Body of pancreas (tissue), 4 donors: ENCODE measurements at places on chromosomes 16 and 17.
A peak's percentile ranks its signal among the peaks of the same experiment; 100 is the strongest.

DNA sequence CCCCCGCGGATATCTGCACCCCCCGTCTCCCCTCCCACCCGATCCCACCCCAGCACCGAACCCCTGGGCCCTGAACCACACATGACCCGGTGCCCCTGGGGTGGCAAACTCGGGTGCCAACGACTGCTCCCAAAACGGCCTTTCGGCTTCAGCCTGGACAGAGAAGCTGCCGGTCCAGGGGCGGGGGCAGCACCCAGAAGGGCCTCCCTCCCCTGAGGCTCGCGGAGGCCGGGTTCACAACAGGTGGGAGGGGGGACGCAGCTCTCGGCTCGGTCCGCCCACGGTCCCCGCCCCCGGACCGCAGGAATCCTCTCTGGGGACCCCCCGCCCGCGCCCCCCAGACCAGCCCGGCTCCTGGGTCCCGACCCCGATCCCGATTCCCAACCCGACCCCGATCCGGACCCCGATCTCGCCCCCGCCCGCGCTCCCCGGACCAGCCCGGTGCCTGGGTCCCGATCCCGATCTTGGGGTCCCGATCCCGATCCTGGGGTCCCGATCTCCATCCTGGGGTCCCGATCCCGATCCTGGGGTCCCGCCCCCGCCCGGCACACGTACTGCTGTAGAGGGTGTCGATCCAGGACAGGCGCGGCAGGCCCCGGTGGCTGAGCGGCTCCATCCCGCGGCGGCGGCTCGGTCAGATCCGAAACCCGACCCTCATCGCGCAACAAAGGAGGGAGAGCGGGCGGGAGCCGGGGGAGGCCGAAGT lies 516 bp downstream of the ABR start:
- no peak overlapping the region for H3K27ac ChIP-seq
- H3K27me3 ChIP-seq, result peaks cover 18% of the 10 kb centered on the region
- peaks cover 27% of the 10 kb centered on the region for H3K4me1 ChIP-seq
- H3K36me3 ChIP-seq, result no peaks in the 10 kb centered on the region
- no peak for DNase-seq

- no peak overlapping the region for H3K27ac ChIP-seq
- H3K4me1 ChIP-seq, result peaks cover 4% of the 10 kb centered on the region
- no peak for DNase-seq
- H3K4me3 ChIP-seq, result no peak overlapping the region
- no peaks in the 10 kb centered on the region for H3K27me3 ChIP-seq
- H3K36me3 ChIP-seq, result no peaks in the 10 kb centered on the region
Measured at GRCh38 chr17:81054308-81054707, 19.4 kb downstream of the BAIAP2 start.

- no peak overlapping the region for H3K4me3 ChIP-seq
- H3K36me3 ChIP-seq, result no peaks in the 10 kb centered on the region
- peak overlapping the region; percentile 36 for H3K27ac ChIP-seq
- H3K27me3 ChIP-seq, result no peaks in the 10 kb centered on the region
Measured at GRCh38 chr17:3474212-3474611, 1.6 kb upstream of the ASPA start.

- no peak for DNase-seq
- no peaks in the 10 kb centered on the region for H3K27me3 ChIP-seq
- H3K4me3 ChIP-seq, result no peak overlapping the region
- peaks cover 6% of the 10 kb centered on the region for H3K4me1 ChIP-seq
Measured at GRCh38 chr17:80080081-80080480, 21.3 kb upstream of the GAA start.

GRCh38 chr16:61897657-61898056 lies 138.6 kb downstream of the CDH8 start:
- no peaks in the 10 kb centered on the region for H3K4me1 ChIP-seq
- H3K4me3 ChIP-seq, result no peak overlapping the region
- DNase-seq, result no peak

- no peak for DNase-seq
- H3K36me3 ChIP-seq, result no peaks in the 10 kb centered on the region
- no peak overlapping the region for H3K4me3 ChIP-seq
- H3K4me1 ChIP-seq, result peaks cover 5% of the 10 kb centered on the region
- H3K27ac ChIP-seq, result no peak overlapping the region
- no peaks in the 10 kb centered on the region for H3K27me3 ChIP-seq
Measured at GRCh38 chr17:10053782-10054540, 144.4 kb downstream of the GAS7 start.

DNA sequence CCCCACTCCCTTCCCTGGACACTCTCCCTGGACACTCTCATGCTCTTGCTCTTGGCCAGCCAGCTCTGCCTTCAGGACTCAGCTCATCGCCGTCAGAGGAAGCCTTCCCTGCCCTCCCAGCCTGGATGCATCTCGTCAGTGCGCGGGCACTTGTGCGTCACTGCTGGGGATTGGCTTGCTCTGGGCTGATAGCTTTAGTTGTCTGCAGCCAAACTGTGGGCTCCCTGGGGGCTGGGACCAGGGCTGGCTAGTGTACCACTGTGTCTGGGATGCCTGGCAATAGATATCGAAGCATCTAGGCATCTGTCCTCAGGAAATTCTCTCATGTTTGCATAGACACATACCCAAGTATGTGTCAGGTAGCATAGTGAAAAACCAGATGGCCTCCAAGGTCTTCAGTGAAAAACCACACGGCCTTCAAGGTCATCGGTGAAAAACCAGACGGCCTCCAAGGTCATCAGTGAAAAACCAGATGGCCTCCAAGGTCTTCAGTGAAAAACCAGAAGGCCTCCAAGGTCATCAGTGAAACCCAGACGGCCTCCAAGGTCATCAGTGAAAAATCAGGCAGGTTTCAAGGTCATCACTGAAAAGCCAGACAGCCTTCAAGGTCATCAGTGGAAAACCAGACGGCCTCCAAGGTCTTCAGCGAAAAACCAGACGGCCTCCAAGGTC lies 72.0 kb downstream of the CMIP start:
- no peak overlapping the region for H3K27ac ChIP-seq
- H3K4me3 ChIP-seq, result no peak overlapping the region
- peaks cover 17% of the 10 kb centered on the region for H3K4me1 ChIP-seq
- no peak for DNase-seq

- no peak for DNase-seq
- H3K36me3 ChIP-seq, result no peaks in the 10 kb centered on the region
- no peaks in the 10 kb centered on the region for H3K27me3 ChIP-seq
- H3K4me3 ChIP-seq, result no peak overlapping the region
- H3K27ac ChIP-seq, result no peak overlapping the region
Measured at GRCh38 chr17:21282231-21282630, 2.3 kb upstream of the MAP2K3 start.

- no peak overlapping the region for H3K27ac ChIP-seq
- peaks cover 11% of the 10 kb centered on the region for H3K36me3 ChIP-seq
- no peaks in the 10 kb centered on the region for H3K27me3 ChIP-seq
- H3K4me1 ChIP-seq, result peaks cover 8% of the 10 kb centered on the region
Measured at GRCh38 chr16:67723911-67724305, 4.8 kb upstream of the GFOD2 start.

- no peak overlapping the region for H3K4me3 ChIP-seq
- H3K27me3 ChIP-seq, result no peaks in the 10 kb centered on the region
- H3K27ac ChIP-seq, result no peak overlapping the region
- H3K36me3 ChIP-seq, result no peaks in the 10 kb centered on the region
- H3K4me1 ChIP-seq, result peaks cover 23% of the 10 kb centered on the region
Measured at GRCh38 chr17:39194985-39195524, 2.4 kb downstream of the CACNB1 start.

- no peak for DNase-seq
- peaks cover 5% of the 10 kb centered on the region for H3K36me3 ChIP-seq
- no peak overlapping the region for H3K27ac ChIP-seq
- H3K27me3 ChIP-seq, result no peaks in the 10 kb centered on the region
- H3K4me3 ChIP-seq, result no peak overlapping the region
Measured at GRCh38 chr17:50487213-50488096, 8.8 kb downstream of the RSAD1 start.

DNA sequence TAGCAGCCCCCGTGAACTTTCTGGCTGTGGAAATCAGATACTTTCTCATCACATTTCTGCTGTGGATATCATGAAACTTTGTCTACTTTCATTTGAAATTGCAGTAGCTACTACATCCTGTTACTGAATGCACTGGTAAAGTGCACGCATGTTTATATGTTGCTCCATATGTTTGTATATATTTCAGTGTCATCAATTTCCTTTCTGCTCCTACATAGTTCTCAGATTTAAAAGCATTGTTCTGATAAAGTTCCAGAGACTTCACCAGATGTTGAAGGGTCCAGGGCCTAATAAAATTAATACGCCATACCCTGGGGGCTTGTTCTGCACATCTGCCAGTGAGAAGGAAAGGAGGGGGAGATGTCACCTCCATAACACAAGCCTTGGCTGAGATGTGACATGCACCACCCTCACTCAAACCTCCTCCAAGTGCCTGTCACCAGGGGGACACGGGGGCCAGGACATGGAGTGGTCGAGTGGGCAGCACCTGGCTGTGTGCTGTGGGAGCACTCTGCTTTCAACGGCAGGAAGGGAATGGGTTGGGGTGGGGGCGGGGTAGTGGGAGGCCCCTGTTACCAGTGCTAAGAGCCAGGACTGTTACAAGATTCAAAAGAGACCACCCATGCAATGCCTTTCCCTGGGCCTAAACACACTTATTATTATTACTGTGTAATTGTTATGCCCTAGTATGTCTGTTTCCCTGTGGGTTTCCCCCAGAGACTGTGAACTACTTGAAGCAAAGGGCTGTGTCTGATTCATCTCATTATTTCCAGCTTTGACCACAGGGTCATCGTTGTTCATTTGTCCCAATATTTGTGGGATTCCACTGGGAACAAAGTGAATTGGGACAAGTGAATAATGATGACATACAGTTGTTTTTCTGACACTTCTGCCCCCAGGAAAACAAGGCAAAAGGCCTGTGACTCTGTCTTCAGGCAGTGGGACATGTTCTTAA lies 193.4 kb downstream of the FOXL1 start:
- H3K4me1 ChIP-seq, result no peaks in the 10 kb centered on the region
- no peak overlapping the region for H3K27ac ChIP-seq
- H3K27me3 ChIP-seq, result no peaks in the 10 kb centered on the region

- H3K4me3 ChIP-seq, result no peak overlapping the region
- no peak overlapping the region for H3K27ac ChIP-seq
- H3K4me1 ChIP-seq, result peaks cover 27% of the 10 kb centered on the region
- H3K36me3 ChIP-seq, result peaks cover 8% of the 10 kb centered on the region
Measured at GRCh38 chr17:21025451-21025850, 17.4 kb downstream of the USP22 start.

GRCh38 chr17:77451245-77451893 lies 310.6 kb downstream of the SEC14L1 start:
- no peaks in the 10 kb centered on the region for H3K27me3 ChIP-seq
- H3K4me3 ChIP-seq, result no peak overlapping the region
- DNase-seq, result peak; percentile 74
- peak overlapping the region; percentile 87 for H3K27ac ChIP-seq

- DNase-seq, result no peak
- H3K4me1 ChIP-seq, result no peaks in the 10 kb centered on the region
- H3K4me3 ChIP-seq, result no peak overlapping the region
- no peaks in the 10 kb centered on the region for H3K27me3 ChIP-seq
- no peaks in the 10 kb centered on the region for H3K36me3 ChIP-seq
Measured at GRCh38 chr17:65776890-65777289, 215.4 kb upstream of the AXIN2 start.

DNA sequence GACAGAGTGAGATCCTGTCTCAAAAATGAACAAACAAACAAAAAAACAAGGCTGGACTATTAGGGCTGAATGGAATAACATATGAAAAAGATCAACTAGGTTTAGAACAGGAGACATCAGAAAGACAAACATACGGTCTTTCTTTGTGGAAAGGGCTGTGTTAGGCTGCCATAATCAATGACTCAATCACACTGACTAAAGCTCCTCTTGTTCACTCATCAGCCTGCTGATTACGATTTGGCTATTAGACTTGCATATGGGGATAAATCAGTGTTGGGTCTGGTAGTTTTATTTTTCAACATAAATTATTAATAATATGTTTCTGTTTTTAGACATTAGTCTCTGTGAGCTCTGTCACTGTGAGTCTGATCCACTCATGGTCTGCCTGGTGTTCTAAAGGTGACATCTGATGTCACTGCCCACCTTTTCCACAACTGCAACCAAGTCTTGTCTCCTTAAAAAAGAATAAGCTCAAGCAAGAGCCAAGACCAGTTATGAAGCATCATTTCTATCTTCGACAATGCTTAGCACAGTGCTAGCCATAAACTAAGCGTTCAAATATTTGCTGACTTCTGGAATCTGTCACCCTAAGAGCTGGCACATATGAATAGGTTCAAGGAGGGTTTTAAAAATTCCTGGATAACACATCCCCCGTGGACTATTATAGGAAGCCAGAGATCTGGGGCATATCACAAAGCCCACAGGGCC lies 10.2 kb downstream of the CFAP20 start:
- H3K4me1 ChIP-seq, result peaks cover 46% of the 10 kb centered on the region
- no peak overlapping the region for H3K4me3 ChIP-seq
- no peak for DNase-seq
- peak overlapping the region; percentile 14 for H3K27ac ChIP-seq
- H3K27me3 ChIP-seq, result no peaks in the 10 kb centered on the region
